Right renal pelvis (tissue), 4 donors: ENCODE measurements at places on chromosomes 1 and 21. TPM values are rescaled to one million over a fixed set of nuclear protein-coding genes. Genes with fewer than 3 reads are reported as not detected.

Gene SH2D1B
- 0.14 TPM for polyA plus RNA-seq

DNA sequence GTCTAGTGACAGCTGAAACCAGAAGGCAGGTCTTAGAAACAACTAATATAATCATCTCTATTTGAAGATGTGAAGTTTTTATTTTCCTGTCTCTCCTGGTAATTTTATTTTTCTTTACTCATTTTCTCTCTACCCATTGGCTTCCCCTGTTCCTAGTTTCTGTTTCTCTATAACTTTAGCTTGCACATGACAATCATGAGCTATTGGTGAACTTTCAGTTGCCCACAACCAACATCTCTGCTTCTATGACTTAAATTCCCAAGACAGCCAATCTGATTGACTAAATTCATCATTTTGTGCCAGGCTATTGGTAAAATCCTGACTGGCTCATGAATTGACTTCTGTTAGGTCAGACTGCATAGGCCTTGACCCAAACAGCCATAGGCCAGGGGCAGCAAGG, 13.7 kb upstream of the ACADM start:
- DNase-seq: no peak

Gene PDE4B
- polyA plus RNA-seq: 10.3 TPM

Gene SCNM1
- polyA plus RNA-seq: 39.4 TPM

Gene NOS1AP
- 8.8 TPM for polyA plus RNA-seq

Gene RAB3B
- 4.9 TPM for polyA plus RNA-seq

GRCh38 chr1:7732331-7732730, 38.8 kb upstream of the VAMP3 start:
- DNase-seq: no peak

Gene FCGR2B
- polyA plus RNA-seq: 0.53 TPM

DNA sequence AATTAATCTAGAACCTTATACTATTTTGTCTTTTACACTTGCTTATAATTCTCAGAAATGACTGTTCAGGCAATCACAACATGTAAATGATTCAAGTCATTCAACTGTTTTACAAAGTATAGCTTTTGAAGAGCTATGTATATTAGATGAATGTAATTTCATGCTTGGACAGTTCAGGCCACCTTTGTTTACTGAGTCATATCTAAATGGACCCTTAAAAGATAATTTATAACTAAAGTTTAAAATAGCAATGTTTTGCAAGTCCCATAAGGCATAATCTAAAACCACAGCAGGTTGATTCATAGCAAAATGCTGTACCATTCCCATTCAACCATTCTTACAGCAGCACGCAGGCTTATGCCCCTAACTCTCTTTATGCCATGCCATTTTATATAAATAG, 64.8 kb downstream of the PIK3R3 start:
- no peak for DNase-seq

- DNase-seq: no peak
These were observed 14.5 kb upstream of the MX1 start for GRCh38 chr21:41411449-41412089.

- DNase-seq: no peak
These were observed 20.8 kb upstream of the MACF1 start for GRCh38 chr1:39183503-39184353.

DNA sequence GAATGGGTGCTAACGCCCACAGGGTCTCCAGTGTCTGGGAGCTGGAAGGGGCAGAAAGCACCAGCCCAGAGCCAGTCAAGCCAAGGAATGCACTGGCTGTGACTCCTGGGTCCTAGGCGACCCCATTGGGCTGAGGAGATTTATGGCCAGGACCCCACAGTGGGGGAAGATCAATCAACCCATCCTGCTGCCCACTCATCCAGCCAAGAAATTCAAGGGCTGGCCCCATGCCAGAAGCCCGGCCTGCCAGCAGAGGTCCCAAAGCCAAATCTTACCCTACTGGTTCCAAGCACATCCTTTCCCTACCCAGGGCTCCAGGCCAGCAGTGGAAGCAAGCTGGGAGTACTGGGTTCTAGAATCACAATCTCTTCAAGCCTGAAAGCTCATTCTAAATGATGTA, 6.8 kb upstream of the PDZK1IP1 start:
- no peak for DNase-seq

Gene TMEM269
- 0.85 TPM for polyA plus RNA-seq

- peak; percentile 18 for DNase-seq
These were observed 1.2 kb downstream of the SCAF4 start for GRCh38 chr21:31730712-31731055.

DNA sequence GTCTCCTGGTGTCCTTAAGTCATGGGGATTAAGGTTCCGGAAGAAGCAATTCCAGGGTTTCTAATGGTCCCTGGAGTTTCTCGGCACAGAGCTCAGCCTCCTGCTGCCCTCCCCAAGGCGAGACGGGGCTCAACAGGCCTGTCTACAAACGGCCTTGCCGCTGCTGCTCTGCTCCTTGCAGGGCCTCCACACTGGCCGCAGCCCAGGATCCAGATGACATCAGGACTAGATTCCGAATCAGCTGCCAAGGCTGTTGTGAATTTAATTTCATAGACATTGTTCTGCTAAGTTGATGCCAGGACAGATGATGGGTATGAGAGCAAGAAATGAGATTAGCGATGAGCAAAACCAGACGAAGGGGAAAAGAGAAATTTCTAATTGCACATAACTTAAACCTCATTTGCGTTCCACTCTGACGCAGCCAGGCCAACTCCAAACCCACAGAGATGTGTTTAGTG, 103.6 kb upstream of the BACE2 start:
- DNase-seq: no peak

GRCh38 chr1:211320980-211321379, 5.7 kb upstream of the TRAF5 start:
- no peak for DNase-seq

Gene OR2M2
- polyA plus RNA-seq: not detected

DNA sequence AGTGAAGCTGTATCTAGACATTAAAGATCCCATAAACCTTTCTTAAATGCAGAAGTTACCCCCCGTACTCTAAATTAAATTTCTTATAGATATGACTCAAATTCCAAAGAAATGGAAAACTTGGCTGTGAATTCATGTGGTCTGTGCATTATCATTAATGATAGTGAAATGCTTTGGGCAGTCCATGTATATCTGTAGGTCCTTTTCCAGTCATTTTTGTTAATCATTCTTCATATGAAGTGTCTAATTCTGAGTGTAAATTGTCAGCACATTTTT, 89.3 kb downstream of the RGL1 start:
- no peak for DNase-seq

- DNase-seq: no peak
These were observed 6.9 kb upstream of the FBLIM1 start for GRCh38 chr1:15751717-15752116.

Gene MAP3K21
- 31.5 TPM for polyA plus RNA-seq

DNA sequence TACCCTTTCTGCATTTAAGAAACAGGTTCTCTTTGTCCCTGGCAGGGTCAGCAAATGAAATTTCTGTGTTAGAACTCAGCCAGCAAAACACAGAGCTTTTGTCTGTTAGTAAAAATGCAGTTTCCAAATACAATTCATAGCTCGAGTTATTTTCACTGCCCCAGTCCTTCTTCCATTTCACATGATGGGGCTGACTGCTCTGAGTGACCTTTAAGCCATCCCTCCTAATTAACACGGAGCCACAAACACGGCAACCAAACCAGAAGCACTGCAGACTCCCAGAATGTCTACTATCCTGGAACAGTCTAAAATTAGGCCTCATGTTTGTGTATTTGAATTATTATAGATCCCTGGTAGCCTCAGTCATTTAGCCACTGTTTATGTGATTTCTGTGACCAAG, 99.1 kb upstream of the RGS4 start:
- DNase-seq: no peak
